ENCODE measurements at places on chromosomes 12 and 14.
A peak's percentile ranks its signal among the peaks of the same experiment; 100 is the strongest.

DNA sequence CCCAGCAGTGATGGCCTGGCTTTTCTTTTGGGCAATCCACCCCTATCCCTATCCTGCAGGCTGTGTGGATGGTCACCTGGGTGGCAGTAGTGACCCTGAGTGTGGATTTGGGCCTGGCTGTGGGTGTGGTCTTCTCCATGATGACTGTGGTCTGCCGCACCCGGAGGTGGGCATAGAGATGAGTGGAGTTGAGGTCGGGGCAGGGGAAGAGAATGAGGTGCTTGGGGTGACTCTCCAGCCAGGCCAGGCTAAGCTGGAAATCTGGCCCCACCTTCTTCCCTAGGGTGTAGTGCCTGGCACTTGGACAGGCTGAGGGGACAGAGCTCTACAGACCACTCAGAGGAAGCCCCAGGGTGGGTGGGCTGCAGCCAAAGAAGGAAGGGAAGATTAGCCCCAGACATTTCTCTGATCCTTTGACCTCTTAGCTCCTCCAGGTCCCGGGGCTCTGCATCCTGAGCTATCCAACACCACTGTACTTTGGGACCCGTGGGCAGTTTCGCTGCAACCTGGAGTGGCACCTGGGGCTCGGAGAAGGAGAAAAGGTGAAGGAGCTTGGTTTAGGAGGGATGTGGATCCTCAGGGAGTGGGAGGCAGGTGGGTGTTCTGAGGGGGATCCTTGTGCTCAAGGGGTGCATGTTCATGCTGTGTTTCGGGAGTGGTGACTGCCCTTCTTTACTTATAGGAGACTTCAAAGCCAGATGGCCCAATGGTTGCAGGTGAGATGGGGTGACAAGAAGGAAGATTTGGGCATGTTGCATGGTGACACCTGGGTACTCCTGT, 8.4 kb downstream of the B4GALNT1 start:
- peaks cover 98% of the 10 kb centered on the region for H3K27me3 ChIP-seq
- no peaks in the 10 kb centered on the region for H3K36me3 ChIP-seq
- peaks cover 24% of the 10 kb centered on the region for H3K4me1 ChIP-seq
- no peak overlapping the region for H3K27ac ChIP-seq
- H3K4me3 ChIP-seq, result no peak overlapping the region

GRCh38 chr14:100824091-100824551, 1.8 kb upstream of the MEG3 start:
- no peaks in the 10 kb centered on the region for H3K36me3 ChIP-seq
- no peaks in the 10 kb centered on the region for H3K4me1 ChIP-seq
- DNase-seq, result no peak
- H3K27ac ChIP-seq, result no peak overlapping the region
- no peak overlapping the region for H3K4me3 ChIP-seq

- no peak for DNase-seq
- H3K36me3 ChIP-seq, result no peaks in the 10 kb centered on the region
- H3K27ac ChIP-seq, result no peak overlapping the region
- no peaks in the 10 kb centered on the region for H3K27me3 ChIP-seq
- H3K4me1 ChIP-seq, result no peaks in the 10 kb centered on the region
Observed at GRCh38 chr12:22530-23201, 43.9 kb upstream of the IQSEC3 start.

- no peak overlapping the region for H3K4me3 ChIP-seq
- H3K27ac ChIP-seq, result no peak overlapping the region
- H3K36me3 ChIP-seq, result no peaks in the 10 kb centered on the region
- DNase-seq, result no peak
Observed at GRCh38 chr12:39173726-39174125, 268.3 kb upstream of the CPNE8 start.

GRCh38 chr12:32854716-32855115, 41.9 kb downstream of the PKP2 start:
- no peaks in the 10 kb centered on the region for H3K36me3 ChIP-seq
- DNase-seq, result no peak
- no peak overlapping the region for H3K27ac ChIP-seq
- H3K4me1 ChIP-seq, result no peaks in the 10 kb centered on the region

- DNase-seq, result no peak
- no peaks in the 10 kb centered on the region for H3K36me3 ChIP-seq
- peak overlapping the region; percentile 85 for H3K4me3 ChIP-seq
- H3K4me1 ChIP-seq, result peaks cover 13% of the 10 kb centered on the region
- H3K27me3 ChIP-seq, result peaks cover 38% of the 10 kb centered on the region
Observed at GRCh38 chr12:76878099-76878898, 520 bp downstream of the CSRP2 start.

GRCh38 chr14:104707608-104708595, 16.1 kb upstream of the ADSS1 start:
- H3K4me3 ChIP-seq, result no peak overlapping the region
- no peaks in the 10 kb centered on the region for H3K4me1 ChIP-seq
- no peak overlapping the region for H3K27ac ChIP-seq
- no peak for DNase-seq
- no peaks in the 10 kb centered on the region for H3K36me3 ChIP-seq

GRCh38 chr12:559906-560455, 100.2 kb downstream of the B4GALNT3 start:
- DNase-seq, result no peak
- no peaks in the 10 kb centered on the region for H3K36me3 ChIP-seq
- H3K27ac ChIP-seq, result no peak overlapping the region
- H3K27me3 ChIP-seq, result no peaks in the 10 kb centered on the region
- no peaks in the 10 kb centered on the region for H3K4me1 ChIP-seq

DNA sequence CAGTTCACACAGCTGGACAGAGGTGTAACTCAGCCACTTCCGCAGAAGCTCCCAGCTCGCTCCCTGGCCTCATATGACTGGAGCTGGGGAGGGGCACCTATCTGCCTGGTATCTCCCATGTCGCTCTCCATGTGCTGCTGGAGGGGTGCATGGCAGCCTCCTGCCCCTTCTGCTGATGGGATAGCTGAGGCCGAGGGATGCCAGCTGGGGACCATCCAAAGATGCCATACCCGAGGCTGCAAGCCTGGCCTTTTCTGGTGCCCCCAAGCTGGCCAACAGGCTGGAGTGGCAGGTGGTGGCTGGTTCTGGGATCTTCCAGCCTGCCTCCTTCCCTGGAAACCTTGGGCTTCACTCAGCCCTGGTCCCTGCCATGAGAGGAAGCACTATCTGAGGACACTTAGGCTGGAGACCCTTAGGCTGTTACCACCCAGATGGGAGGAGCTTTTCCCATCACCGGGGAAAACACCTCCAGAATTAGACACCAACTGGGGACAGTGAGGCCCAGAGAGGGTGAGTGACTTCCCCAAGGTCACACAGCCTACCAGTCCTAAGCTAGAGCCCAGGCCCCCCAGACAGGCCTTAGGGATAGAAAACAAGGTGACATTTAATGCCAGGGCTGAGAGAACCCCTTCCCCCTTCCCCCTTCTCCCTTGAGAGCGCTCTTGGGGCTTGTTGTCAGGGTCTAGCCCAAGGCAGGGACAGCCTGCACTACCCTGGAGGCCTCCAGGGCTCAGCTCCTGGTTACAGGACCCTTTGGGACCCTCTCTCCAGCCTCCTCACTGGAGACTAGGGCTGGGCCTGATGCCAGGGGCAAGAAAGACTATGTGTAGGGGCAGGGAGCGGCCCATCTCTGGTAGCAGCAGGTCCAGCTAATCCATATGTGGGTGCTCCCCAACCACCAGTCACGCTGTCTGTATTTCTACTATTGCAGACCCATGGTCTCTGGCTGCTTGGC, 7.1 kb downstream of the DTX1 start:
- no peaks in the 10 kb centered on the region for H3K4me1 ChIP-seq
- peaks cover 31% of the 10 kb centered on the region for H3K27me3 ChIP-seq
- DNase-seq, result no peak
- H3K4me3 ChIP-seq, result no peak overlapping the region
- no peaks in the 10 kb centered on the region for H3K36me3 ChIP-seq

DNA sequence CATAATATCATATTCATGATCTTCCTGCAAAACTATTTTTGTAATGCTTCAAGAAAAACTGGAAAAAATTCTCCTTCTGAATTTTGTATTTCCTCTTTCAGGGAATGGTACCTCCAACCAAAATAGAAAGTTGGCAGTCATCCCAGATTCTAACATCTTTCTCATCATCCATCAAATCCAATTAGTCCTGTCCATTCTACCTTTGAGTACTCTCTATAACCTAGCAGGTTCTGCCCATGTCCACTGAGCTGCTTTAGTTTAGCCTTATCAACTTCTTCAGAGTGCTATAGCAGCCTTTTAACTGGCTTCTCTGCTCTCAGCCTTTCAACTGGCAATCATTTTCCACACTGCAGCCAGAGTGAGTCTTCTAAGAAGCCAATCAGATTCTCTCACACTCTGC, 236.2 kb downstream of the AKAP6 start:
- H3K27me3 ChIP-seq, result no peaks in the 10 kb centered on the region
- DNase-seq, result no peak
- peak overlapping the region; percentile 30 for H3K27ac ChIP-seq
- H3K4me1 ChIP-seq, result peaks cover 12% of the 10 kb centered on the region

- H3K4me1 ChIP-seq, result peaks cover 16% of the 10 kb centered on the region
- no peak for DNase-seq
- H3K27ac ChIP-seq, result no peak overlapping the region
Observed at GRCh38 chr14:95522116-95522515, 5.7 kb upstream of the SYNE3 start.

GRCh38 chr12:99024191-99024590, 379.1 kb downstream of the APAF1 start:
- H3K36me3 ChIP-seq, result no peaks in the 10 kb centered on the region
- DNase-seq, result no peak
- H3K27me3 ChIP-seq, result no peaks in the 10 kb centered on the region
- H3K4me1 ChIP-seq, result no peaks in the 10 kb centered on the region

GRCh38 chr14:76446921-76447320, 71.0 kb downstream of the ESRRB start:
- no peak overlapping the region for H3K27ac ChIP-seq
- no peaks in the 10 kb centered on the region for H3K4me1 ChIP-seq
- H3K4me3 ChIP-seq, result no peak overlapping the region
- H3K36me3 ChIP-seq, result no peaks in the 10 kb centered on the region
- DNase-seq, result no peak

DNA sequence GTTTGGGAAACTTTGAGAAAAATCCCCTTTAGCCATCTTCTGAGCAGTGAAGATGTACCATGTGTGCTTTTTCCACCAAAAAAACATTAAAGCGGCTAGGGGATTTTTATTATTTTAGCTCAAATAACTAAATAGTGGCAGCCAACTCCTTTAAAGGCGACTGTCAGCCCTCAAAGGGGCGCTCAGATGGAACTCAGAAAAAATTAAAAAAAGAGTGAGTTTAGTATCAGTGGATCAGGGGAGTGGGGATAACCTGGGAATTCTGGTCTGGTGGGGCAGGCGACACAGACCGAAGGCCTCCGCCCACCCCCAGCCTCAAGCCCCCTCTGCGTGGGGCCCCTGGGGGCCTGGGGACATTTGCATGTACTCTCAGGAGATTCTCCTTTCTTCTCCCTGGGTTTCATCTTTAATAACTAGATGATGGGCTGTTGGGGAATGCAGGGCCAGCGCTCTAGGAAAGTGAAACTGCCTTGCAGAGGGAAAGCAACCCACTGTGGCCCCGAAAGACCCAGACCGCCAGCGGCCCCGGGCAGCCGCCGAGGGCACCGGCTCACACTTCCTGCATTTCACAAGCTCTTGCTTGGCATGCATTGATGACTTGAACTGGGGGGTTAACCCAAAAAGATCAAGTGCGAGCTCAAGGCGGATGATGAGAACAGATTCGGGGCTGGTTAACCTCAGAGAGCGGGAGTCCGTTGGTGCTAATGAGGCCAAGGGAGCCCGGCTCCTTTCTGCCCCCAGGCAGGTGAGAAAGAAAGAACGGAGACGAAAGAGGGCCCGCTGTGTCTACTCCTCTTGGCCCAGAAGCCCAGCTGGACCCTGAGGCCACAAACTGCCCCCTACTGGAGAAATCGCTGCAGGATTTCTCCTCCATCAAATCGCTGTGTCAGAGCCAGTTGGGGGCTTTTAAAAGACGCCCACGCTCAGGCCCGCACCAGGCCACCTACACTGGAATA, 7.3 kb upstream of the BATF start:
- peak; percentile 52 for DNase-seq
- peaks cover 12% of the 10 kb centered on the region for H3K4me1 ChIP-seq
- H3K27me3 ChIP-seq, result no peaks in the 10 kb centered on the region
- peak overlapping the region; percentile 65 for H3K27ac ChIP-seq
- H3K36me3 ChIP-seq, result no peaks in the 10 kb centered on the region
- H3K4me3 ChIP-seq, result peak overlapping the region; percentile 45

DNA sequence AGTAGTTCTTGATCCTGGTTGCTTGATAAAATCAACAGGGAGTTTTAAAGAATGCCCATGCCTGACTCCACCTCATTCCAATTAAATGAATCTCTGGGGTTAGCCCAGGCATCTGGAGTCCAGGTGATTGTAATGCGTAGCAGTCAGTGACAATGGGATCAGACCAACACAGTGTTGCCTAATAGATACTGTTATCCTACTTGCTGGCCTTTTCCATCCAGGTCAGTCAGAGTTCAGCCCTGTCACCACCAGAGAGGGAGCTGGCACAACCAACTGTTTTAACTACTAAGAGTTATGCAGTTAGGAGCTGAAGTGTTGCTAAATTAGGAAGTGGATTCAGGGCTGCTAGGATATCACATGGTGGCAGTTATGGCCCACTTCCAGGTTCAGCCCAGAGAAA, 107.1 kb downstream of the GPR135 start:
- H3K27ac ChIP-seq, result peak overlapping the region; percentile 63
- H3K4me1 ChIP-seq, result peaks cover 15% of the 10 kb centered on the region
- no peaks in the 10 kb centered on the region for H3K36me3 ChIP-seq
- no peak for DNase-seq

- no peak for DNase-seq
- H3K27me3 ChIP-seq, result no peaks in the 10 kb centered on the region
- H3K4me1 ChIP-seq, result peaks cover 81% of the 10 kb centered on the region
- peak overlapping the region; percentile 39 for H3K4me3 ChIP-seq
Observed at GRCh38 chr12:55721601-55722213, 1.5 kb downstream of the RDH5 start.

GRCh38 chr14:33555710-33556350, 395.0 kb downstream of the EGLN3 start:
- no peaks in the 10 kb centered on the region for H3K27me3 ChIP-seq
- H3K36me3 ChIP-seq, result no peaks in the 10 kb centered on the region
- H3K4me3 ChIP-seq, result no peak overlapping the region

- peaks cover 100% of the 10 kb centered on the region for H3K27me3 ChIP-seq
- no peaks in the 10 kb centered on the region for H3K36me3 ChIP-seq
- DNase-seq, result no peak
- H3K4me1 ChIP-seq, result peaks cover 18% of the 10 kb centered on the region
- H3K27ac ChIP-seq, result no peak overlapping the region
Observed at GRCh38 chr12:53995378-53996239, 4.4 kb upstream of the HOXC9 start.

GRCh38 chr14:82626156-82627066, 1092.8 kb upstream of the SEL1L start:
- H3K4me3 ChIP-seq, result no peak overlapping the region
- DNase-seq, result no peak
- H3K36me3 ChIP-seq, result no peaks in the 10 kb centered on the region
- H3K27me3 ChIP-seq, result no peaks in the 10 kb centered on the region

DNA sequence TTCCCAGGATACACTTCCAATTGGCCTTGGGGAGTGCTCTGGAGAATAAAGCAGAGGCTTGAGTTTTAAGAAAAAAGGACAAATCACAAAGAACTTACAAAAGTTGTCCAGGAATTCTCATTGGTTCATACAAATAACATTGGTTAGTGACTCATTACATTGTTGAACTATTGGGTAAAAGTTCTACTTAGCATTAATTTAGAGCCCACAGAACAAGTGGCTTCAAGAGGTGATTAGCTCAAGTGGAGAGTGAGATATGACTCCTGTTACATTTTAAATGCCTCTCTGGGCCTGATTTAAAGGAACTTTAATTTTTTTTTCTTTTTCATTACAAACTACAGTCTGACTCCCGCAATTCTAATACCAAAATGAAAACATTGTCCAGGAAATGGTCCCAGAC, 72.9 kb downstream of the ASCL4 start:
- no peak for DNase-seq
- H3K27me3 ChIP-seq, result peaks cover 74% of the 10 kb centered on the region
- H3K36me3 ChIP-seq, result no peaks in the 10 kb centered on the region
- H3K4me3 ChIP-seq, result no peak overlapping the region

Measured in transverse colon (tissue), 4 donors.